Stimulated activated CD4-positive, alpha-beta T cell treated with anti-CD3 and anti-CD28 coated beads, Interleukin-15, amount 100 ng/mL, for 1 hour (primary cell): ENCODE measurements at places on chromosomes 5 and 9.
A peak's percentile ranks its signal among the peaks of the same experiment; 100 is the strongest.

GRCh38 chr5:93607367-93608258 lies 24.6 kb downstream of the NR2F1 start:
- no peak for DNase-seq

GRCh38 chr9:108093773-108094675 lies 604.5 kb upstream of the KLF4 start:
- no peak for DNase-seq

DNA sequence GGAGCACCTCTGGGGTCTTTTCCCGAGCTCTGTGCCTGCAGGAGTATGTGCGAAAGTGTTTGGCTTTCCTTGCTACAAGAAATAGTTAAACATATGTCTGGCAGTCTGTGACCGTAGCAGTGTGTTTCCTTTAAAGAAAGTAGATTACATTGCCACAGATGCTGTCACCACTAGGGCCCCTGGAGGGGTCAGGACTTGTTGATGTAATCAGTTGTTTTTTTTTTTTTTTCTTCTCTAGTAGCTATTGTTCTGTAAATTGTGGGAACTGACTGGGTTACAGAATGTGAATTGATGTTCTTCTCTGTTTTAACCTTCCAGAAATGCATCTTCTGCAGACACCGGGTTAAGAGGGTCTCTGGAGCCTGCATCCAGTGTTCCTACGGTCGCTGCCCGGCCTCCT lies 345.6 kb downstream of the KDM4C start:
- DNase-seq: no peak

DNA sequence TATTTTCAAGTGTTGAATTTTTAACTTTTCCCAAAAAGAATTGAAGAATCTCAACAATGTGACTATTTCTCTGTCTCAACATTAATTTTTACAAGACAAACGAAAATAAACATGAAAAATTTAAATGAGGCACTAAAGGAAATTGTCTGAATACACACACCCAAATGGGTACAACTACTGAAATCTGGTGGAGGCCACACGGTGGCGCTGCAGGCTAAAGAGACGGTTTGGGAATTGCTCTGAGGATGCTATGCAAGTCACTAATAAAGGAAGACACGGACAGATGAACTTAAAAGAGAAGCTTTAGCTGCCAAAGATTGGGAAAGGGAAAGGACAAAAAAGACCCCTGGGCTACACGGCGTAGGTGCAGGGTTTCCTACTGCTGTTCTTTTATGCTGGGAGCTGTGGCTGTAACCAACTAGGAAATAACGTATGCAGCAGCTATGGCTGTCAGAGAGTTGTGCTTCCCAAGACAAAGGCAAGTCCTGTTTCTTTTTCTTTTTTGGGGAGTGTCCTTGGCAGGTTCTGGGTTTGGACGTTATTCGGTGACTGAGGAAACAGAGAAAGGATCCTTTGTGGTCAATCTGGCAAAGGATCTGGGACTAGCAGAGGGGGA lies at the start of gene PCDHB10:
Gene PCDHB10 (plus strand): TSS at position 244 of the 616 bp plus-strand sequence. CDS start 200 bp downstream, at position 444.
- DNase-seq: no peak

DNA sequence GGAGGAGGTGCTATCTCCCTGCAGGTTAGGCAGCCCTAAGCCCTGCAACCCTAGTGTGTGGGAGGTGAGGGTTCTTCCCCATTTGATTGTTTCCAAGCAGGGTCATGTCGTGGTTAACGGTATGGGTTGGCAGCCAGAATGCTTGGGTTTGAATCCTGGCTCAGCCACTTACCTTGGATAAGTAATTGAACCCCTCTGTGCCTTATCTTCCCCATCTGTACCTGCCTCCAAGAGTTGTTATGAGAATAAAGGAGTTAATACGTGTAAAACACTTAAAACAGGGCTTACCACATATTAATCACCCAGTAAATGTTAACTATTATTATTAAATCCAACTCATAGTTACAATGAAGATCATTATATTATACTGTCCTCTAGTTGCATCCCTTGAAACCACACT lies 52.2 kb upstream of the SPATA31E1 start:
- no peak for DNase-seq

GRCh38 chr5:37921452-37921851 lies 81.6 kb upstream of the GDNF start:
- no peak for DNase-seq

- no peak for DNase-seq
Measured at GRCh38 chr5:2024986-2025721, 142.4 kb upstream of the IRX4 start.

DNA sequence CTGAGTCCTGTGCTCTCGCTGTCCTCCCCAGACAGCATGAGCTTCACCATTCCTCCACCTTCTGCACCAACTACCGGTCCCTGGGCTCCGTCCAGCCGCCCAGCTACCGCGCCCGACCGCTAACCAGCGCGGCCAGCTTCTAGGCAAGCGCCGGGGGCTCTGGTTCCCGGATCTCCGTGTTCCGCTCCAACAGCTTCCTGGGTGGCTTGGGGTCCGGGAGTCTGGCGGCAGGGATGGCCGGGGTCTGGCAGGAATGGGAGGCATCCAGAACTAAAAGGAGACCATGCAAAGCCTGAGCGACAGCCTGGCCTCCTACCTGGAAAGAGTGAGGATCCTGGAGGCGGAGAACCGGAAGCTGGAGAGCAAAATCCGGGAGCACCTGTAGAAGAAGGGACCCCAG lies 613.1 kb upstream of the PTGER4 start:
- DNase-seq: no peak

DNA sequence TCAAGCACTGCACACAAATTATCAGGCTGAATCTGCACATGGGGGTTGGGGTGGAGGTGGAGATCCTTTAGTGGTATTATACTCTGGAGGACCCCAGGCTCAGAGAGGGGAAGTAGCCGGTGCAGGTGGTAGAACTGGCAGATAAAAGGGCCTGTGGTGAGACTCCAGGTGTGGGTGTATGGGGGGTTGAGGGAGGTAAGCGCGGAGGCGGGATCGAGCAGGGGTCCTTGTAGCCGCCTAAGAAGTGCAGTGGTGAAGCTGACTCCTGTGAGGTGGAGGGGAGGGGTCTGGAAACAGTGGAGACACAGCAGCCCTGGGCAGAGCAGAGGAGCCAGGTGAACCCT lies 841 bp downstream of the ACSL6 start:
- DNase-seq: no peak

GRCh38 chr5:87048156-87048555 lies 219.5 kb upstream of the RASA1 start:
- no peak for DNase-seq

- no peak for DNase-seq
Measured at GRCh38 chr5:133456933-133457402, 155.4 kb downstream of the FSTL4 start.

DNA sequence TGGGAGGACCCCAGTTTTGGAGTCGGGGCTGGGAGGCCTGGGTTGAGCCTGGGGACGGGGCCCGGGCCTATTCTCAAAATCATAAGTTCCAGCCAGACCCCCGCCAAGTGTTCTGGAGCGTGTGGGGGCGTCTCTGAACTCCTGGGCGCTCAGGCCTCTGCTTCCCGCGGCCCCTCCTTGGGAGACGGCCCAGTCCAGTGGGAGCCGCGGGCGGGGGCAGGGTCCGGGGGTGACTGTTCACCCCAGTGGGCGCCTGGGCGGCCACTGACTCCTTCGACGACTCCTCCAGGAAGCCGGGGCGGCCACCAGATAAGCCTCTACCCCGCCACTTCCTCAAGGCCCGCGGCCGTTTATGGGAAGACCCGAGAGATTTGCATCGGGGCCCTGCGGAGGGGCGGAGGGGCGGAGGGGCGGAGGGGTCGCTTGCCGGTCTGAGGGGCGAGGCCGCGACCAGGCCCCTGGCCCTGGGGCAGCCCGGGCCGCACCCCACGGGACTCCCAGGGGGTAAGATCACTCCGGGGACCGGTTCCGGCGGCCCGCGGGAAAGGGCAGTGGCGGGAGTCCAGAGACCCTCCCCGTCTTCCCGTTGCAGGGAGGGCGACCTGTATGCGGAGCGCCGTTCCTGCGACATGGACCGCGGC lies 655 bp downstream of the TOR4A start:
- DNase-seq: no peak

DNA sequence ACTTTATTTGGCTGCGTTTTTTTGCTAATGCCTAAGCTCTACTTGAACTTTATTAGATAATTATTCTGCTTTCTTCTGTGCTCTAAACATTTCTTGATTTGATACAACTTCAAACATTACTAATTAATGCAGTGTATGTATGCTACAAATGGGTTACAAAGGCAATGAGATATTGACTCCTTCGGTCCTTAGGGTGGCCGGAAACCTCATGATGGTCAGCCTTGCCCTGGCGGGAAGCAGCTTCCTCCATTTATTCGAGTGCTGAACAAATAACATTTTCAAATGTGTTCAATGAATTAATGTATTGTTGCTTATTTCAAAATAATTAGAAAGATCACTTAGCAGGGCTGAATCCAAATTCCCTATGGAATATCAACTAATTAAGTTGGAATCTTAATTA lies 3.9 kb upstream of the LNPEP start:
- no peak for DNase-seq

GRCh38 chr5:103617913-103618312 lies 55.3 kb upstream of the NUDT12 start:
- no peak for DNase-seq

- peak; percentile 23 for DNase-seq
Measured at GRCh38 chr5:15003511-15003920, 131.9 kb upstream of the ANKH start.

DNA sequence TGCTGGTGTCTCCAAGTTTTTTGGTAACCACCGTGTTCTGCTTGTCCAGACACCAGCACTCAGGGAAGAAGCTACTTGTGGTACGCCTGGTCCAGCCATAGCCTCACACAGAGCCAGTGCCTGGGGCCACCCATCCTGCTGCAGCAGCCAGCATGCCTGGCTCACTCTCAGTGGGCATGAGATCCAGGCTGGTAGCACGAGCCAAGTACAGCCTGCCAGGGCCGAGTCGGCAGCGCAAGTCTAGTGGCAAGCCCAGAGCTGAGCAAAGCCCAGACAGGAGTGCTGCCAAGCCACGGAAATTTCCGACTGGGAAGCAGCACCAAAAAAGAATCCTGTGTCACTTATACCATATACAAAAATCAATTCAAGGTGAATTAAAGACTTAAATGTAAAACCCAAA lies 36.3 kb upstream of the FBXL17 start:
- no peak for DNase-seq

GRCh38 chr5:135467051-135467625 lies 15.0 kb upstream of the TIFAB start:
- DNase-seq: no peak

DNA sequence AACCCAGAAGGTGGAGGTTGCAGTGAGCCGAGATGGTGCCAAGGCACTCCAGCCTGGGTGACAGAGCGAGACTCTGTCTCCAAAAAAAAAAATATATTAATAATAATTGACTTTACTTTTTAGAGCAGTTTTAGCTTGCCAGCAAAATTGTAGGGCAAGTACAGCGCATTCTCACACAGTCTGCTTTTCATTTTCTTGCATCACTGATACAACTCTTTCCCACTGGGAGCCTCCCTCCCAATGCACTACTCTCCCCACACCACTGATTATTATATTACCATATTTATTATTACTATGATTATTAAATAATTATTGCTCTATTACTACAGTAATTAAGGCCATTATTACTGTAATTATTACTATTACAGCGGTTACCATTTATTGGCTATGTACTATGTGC lies 212.8 kb downstream of the GNA14 start:
- DNase-seq: no peak

DNA sequence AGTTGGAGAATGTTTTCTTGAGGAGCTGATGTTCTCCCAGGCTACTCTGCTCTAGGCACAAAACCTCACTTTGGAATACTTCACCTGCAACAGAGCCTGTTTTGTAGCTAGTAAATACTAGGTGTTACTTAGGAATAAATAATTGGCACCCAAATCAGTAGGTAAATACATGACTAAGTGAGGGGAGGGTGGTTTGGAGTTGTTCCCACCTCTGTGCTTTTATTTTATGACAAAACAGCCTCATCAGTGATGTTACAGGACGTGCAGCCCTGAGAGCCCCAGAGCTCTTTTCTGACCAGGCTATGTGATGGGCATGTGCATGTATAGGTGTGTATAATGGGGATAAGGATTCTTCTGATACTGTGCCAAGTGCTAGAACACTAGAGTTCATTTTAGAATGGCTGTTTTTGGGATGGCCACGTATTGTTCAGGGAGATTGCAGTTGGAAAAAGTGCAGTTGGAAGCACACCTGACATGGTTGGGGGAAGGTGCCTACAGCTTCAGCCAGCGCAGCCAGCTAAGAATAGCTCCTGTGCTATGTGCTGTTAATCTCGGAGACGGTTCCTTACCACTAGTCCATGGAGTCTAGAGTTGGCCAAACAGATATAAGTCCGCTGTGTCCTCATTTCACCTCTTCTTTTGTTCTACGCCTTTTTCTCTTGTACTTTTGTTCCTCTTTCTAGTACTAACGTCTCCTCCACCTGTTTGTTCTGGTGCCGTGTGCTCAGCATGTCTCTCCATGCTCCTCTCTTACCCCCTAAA lies 284.7 kb downstream of the FANCC start:
- DNase-seq: no peak

DNA sequence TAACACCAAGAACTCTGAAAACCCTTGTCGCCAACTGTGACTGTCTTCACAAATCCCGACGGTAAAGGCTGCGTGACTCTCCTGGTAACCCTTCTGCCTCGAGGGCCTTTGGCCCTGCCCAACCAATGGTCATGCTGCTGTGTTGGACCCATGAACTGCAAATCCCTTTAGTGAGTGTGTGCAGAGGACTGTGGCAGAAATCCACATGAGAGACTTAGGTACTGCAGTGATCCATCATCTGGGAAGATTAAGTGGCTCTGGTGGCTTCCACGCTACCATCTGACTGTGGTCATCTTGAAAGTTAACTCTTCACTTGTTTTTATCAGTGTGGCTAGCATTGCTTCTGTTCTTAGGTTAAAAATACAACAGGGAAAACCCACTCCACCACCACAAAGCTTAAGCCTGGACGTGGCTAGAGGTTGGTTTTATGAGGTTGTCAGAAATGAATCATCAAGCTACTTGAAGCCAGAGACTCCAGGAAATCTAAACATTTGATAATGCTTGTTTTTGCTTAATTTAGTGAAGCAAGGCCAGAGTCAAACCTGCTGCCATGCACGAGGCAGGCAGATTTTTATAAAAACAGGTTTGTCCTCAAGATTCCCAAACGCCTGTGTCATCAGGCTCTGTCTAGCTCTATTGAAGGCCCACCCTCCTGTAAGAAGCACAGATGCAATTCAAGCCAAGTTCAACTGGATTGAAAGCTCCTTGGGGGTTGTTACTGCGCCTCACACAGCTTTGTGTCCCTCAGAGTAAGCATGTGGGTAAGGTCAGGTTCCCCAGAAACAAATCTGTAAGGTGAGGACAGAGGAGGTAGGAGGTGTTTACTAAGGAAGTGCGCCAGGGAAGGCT lies 52.7 kb upstream of the ERCC6L2 start:
- no peak for DNase-seq

DNA sequence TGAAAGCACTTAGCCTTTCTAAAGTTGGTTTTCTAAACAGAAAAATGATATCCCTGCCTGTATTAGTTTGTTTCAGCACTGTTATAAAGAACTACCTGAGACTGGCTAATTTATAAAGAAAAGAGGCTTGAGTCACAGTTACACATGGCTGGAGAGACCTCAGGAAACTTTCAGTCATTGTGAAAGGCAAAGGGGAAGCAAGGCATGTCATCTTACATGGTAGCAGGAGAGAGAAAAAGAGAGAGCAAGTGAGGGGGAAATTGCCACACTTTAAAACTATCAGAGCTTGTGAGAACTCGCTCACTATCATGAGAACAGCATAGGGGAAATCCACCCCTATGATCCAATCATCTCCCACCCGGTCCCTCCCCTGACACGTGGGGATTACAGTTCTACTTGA lies 64.9 kb downstream of the FAM170A start:
- no peak for DNase-seq

- DNase-seq: no peak
Measured at GRCh38 chr5:95723632-95724369, 7.3 kb upstream of the RHOBTB3 start.
